Naive thymus-derived CD4-positive, alpha-beta T cell (primary cell): ENCODE measurements at places on chromosomes 6 and 20. TPM values are rescaled to one million over a fixed set of nuclear protein-coding genes. Genes with fewer than 3 reads are reported as not detected.

The TPBG gene
- total RNA-seq, result not detected

The PNLDC1 gene
- total RNA-seq, result 1.4 TPM

The SLC13A3 gene
- 0.37 TPM for total RNA-seq

The FRMD1 gene
- not detected for total RNA-seq

The MACROD2 gene
- not detected in 2 replicates for total RNA-seq

The B3GAT2 gene
- total RNA-seq, result not detected

The HLA-DQA1 gene
- 31.5 and 34.0 TPM in 2 replicates for total RNA-seq

The NMBR gene
- not detected for total RNA-seq

The HLA-DRA gene
- 35.4 TPM for total RNA-seq

The COX4I2 gene
- total RNA-seq, result not detected in 2 replicates

The MATN4 gene
- total RNA-seq, result not detected

The KIAA1755 gene
- total RNA-seq, result not detected

The ARFGEF3 gene
- total RNA-seq, result not detected

The OR10C1 gene
- total RNA-seq, result not detected

The GSTA2 gene
- total RNA-seq, result not detected in 2 replicates

The DBNDD2 gene
- total RNA-seq, result 19.0 TPM

The OR2B6 gene
- total RNA-seq, result not detected

The CLPSL2 gene
- not detected for total RNA-seq

The PPP1R3G gene
- total RNA-seq, result not detected

The TSBP1 gene
- total RNA-seq, result not detected

The TREML2 gene
- 3.7 TPM for total RNA-seq

The COL19A1 gene
- 0.40 TPM for total RNA-seq

The KCNK15 gene
- not detected for total RNA-seq

The CDSN gene
- total RNA-seq, result not detected

The MROH8 gene
- total RNA-seq, result 1.2 TPM

The NFKBIL1 gene
- 13.4 TPM for total RNA-seq

The TUBE1 gene
- 41.4 TPM for total RNA-seq

The PLCB4 gene
- total RNA-seq, result not detected

The FOXA2 gene
- total RNA-seq, result not detected

The PANK2 gene
- total RNA-seq, result 46.9 TPM

The DACT2 gene
- not detected for total RNA-seq

The PCED1A gene
- 97.2 TPM for total RNA-seq

The TSPO2 gene
- total RNA-seq, result not detected

The PLAGL2 gene
- total RNA-seq, result 17.6 TPM

The CDH22 gene
- total RNA-seq, result not detected

The LY6G6C gene
- total RNA-seq, result not detected in 2 replicates

The CFAP206 gene
- not detected in 2 replicates for total RNA-seq

The HLA-DQB1 gene
- 5.7 TPM for total RNA-seq

The LST1 gene
- total RNA-seq, result 109 and 118 TPM in 2 replicates

The FRK gene
- 0.05 TPM for total RNA-seq

The SPATS1 gene
- not detected for total RNA-seq

The CEP85L gene
- total RNA-seq, result 89.1 TPM

The SERINC1 gene
- 105 TPM for total RNA-seq

The ZNF311 gene
- total RNA-seq, result 0.43 and 0.73 TPM in 2 replicates

The HACE1 gene
- total RNA-seq, result 16.1 TPM

The PKIB gene
- not detected for total RNA-seq

The BMP2 gene
- total RNA-seq, result not detected

The GPSM3 gene
- 311 TPM for total RNA-seq

The CLVS2 gene
- not detected for total RNA-seq

The AK9 gene
- total RNA-seq, result 18.1 TPM
